ENCODE measurements at places on chromosomes 16 and 17.

DNA sequence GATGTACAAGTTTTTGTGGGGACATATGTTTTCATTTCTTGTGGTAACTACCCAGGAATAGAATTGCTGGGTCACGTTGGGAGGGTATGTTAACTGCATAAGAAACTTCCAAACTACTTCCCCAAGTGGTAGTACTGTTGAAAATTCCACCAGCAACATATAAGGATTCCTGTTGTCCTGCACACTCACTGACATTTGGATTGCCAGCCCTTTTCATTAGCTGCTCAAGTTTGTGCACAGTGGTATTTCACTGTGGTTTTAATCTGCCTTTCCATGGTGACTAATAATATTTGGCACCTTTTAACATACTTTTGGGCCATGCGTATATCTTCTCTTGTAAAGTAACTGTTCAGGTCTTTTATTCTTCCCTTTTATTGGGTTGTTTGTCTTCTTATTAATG lies 103.3 kb downstream of the GNAO1 start:
- DNase-seq = no peak

DNA sequence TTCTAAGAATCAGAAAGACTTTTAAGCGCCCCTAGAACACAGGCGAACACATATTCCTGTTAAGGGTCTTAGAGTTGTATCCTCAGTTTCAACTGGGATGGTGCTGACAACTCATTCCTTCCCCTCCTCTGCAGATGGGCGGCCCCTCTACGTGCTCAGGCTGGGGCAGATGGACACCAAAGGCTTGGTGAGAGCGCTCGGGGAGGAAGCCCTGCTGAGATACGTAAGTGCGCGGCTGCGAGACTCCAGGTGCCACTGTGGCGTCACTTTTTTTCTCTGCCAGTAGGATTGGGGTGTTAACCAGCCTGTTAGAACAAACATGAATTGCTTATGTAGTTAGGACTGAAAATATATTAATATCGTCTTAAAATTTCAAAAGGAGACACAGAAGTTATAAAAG lies 62.7 kb downstream of the SEC14L1 start:
- DNase-seq = no peak

DNA sequence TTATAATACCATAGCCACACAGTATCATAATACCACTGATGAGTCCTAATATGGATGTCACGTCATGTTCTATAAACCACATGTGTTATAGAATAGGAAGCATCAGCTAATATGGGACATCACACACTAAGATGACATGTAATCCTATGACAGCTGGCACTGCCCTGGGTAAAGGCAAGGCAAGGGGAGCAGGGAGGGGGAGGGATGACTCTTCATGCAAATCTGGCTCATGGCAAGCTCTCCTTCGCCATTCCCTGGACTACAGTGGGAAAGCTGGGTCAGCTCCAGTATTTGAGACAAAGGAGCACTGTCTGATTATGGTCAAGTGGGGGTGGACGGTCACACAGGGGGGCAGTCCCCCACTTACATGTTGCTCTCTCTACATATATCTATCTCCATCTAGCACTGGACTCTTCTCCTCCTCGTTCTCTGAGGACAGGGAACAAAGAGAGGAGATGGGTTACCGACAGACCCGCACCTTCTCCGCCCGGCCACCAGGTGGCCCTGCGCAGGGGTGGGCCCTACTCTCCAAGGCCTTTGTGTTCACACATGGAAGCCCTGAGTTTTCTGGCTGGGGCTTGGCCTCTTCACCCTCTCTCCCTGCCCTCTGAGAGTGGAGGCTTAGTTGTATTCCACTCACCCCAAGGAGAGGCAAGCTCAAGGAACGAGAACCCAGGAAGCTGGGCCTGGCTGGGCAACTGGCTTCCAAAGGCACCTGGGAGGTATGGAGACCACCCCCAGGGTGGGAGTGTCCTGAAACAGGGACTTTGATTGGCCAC lies 23.4 kb upstream of the MPO start:
- peak; percentile 39 for DNase-seq

DNA sequence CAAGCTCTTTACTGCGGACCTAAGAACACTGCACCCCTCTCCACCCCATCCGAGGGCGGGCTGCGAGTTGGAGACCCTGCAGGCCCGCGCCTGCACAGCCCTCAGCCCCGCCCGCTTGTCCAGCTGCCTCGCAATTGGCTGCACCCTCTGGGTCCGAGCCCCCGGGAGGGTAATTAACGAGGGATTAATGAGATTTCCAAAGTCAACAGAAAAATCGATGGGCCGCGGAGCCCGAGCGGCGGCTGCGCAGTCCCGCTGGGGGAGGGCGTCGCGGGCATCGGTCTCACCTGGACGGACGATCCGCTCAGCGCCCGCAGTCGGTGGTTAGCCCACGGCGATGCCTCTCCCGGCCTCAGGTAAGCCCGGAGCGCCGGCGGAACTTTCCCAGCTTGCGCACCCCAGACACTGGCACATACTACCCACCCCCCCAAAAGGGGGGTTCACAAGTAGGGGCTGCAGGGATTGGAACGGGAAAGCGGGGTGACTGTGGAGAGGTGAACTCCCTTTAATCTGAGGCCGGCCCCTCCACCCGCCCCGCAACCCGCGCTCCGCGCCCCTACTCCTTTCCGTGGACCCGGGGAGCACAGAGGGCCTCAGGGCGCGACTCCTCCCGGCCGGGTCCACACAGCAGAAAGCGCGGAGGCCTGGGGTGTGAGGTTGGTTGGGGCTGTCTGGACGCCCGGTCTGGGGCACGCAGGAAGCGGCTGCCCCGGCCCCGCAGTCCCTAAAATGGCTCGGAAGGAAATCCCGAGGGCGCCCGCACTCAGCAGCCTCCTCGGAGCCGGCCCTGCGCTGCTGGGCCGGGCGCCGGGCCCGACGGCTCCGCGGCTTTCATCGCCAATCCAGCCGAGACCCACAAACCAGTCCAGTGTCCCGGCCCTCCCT lies at the start of gene OTOP3:
Gene OTOP3, plus strand, starts transcription at position 314 of the 885 bp plus-strand sequence. Its CDS starts 24 bp downstream, at position 338.
- no peak for DNase-seq

GRCh38 chr17:54967621-54968261 lies 713 bp downstream of the COX11 start:
- peak; percentile 28 for DNase-seq

DNA sequence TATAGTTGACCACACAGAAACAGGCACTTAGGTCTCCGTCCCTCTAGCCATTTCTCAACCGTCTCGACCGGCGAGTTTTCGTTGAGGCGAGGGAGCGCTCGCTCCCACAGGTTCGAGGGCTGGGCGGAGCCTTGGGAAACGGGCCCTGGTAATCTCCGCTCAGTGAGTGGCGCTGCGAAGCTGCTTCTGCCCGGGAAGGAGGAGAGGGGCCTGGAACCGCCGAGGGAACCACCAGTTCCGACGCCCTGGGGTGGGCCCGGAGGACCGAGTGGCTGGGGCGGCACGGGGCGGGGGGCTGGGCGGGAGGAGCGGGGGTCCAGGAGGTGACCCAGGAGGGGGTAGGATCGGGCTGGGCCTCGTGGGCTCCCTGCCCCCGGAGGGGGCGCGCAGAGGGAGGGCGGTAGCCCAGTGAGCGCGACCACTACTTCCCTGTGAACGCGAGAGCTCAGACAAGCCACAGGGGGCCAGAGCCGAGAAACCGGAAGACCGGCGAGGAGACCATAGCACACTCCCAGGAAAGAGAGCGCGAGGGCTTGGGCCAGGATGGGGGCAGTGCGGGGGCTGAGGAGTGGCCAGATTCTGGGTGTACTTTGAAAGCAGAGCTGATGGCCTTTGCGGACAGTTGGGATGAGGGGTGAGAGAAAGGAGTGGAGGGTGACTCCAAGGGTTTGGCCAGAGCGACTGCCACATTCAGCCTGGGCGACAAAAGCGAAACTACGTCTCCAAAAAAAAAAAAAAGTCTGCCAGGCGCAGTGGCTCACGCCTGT lies 29.9 kb upstream of the ARL4D start:
- DNase-seq = peak; percentile 94

DNA sequence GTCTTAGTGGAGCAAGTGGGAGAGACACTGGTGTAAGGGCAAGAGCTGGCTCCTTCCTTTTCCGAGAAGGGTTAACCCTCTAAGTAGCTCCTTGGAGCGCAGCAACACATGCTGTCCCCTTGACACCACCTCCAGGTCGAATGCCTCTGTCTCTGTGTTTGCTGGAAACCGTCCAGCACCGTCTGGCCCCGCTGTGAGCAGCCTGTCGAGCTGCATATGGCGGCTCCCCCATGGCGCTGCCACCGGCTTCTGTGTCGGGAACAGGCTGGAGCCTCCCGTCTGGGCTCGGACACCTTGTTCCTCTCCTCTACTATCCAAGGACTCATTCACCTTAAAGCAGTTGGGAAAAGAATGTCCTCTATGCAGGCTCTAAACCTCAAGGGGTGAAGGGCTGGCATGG lies 28.9 kb upstream of the WSCD1 start:
- DNase-seq = no peak

DNA sequence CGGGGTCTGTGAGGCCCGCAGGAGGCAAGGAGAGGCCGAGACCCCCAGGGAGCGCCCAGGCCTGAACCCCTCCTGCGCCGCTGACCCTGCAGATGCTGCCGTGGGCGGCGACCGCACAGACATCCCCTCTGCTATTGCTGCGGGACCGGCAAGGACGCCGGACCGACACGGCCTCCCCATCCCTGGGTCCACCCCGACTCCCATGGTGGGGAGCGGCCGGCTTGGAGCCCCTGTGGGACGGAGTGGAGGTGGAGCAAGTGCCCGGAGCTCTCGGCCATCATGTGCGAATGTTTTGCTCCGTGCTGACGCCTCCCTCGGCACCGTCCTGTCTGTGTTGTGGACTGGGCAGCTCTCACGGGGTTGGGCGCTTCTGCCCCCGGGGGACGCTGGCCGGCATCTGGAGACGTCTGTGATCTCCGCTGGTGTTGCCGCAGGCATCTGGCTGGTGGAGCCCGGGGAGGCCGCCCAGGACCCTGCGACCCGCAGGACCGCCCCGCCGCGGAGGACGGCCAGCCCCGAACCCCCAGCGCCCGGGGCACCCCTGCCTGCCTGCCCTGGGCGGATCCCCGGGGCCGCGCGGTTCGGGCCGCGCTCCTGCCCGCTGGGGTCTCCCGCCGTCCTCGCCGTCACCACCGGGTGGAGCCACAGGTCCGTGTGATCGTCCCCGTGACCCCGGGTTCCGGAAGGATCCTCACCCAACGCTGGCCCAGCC lies 12.8 kb upstream of the GNG13 start:
- peak; percentile 53 for DNase-seq

DNA sequence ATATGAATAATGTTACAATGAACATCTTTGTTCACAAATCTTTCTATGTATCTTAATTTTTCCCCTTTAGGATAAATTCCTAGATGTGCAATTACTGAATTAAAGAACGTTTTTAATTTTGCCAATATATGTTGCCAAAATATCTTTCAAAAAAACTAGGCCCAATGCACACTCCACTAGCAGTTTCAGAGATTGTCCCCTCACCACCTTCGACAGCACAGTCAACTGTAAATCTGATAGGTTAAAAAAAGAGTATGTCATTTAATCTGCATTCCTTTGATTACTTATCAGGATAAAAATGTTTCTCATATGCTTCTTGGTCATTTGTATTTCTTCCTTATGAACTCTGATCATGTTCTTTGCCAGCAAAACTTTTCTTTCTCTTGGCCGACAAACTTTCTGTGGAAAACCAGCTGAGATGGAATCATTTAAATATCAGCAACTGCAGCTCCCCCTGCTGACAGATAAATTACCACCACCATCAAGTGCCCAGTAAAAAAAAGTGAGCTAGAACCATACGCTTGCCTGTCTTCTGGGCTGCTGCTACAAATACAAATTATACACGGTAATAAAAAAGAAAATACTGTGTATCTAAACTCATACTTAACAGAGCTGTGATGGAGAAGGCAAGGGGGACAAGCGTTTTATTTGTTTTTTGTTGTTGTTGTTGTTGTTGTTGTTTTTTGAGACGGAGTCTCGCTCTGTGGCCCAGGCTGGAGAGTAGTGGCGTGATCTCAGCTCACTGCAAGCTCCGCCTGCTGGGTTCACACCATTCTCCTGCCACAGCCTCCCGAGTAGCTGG lies 19.6 kb upstream of the KANSL1 start:
- DNase-seq = peak; percentile 76

GRCh38 chr17:29855686-29856085 lies 74.3 kb downstream of the SSH2 start:
- DNase-seq = no peak
